ENCODE measurements at places on chromosomes 16 and 17.
A peak's percentile ranks its signal among the peaks of the same experiment; 100 is the strongest.

DNA sequence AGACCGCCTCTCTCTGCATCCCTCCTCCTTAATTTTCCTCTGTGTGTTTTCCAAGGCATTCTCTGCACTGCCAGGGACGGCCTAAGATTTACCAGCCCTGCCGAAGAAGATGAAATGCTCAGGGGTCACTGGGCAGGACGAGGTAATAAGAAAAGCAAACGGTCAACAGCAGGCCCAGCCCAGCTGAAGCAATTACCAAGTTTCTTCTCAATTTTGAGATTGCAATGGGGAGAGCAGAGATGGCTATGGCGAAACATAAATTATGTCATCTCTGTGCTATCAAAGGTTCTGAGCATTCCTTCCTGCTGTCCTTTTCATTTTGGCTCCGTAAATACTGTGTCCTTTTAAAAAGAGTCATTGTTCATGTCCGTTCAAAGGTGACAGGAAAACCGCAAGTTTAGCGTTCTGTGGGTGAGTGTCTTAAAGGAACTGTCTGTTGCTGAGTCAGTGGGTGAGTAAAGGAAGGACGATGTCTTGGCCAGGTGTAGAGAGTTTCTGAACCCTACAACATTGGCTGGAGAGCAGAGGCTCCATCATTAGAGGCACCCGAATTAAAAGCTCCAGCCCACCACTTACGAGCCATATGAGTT, 753.9 kb upstream of the EEF2KMT start:
- no peak for DNase-seq

DNA sequence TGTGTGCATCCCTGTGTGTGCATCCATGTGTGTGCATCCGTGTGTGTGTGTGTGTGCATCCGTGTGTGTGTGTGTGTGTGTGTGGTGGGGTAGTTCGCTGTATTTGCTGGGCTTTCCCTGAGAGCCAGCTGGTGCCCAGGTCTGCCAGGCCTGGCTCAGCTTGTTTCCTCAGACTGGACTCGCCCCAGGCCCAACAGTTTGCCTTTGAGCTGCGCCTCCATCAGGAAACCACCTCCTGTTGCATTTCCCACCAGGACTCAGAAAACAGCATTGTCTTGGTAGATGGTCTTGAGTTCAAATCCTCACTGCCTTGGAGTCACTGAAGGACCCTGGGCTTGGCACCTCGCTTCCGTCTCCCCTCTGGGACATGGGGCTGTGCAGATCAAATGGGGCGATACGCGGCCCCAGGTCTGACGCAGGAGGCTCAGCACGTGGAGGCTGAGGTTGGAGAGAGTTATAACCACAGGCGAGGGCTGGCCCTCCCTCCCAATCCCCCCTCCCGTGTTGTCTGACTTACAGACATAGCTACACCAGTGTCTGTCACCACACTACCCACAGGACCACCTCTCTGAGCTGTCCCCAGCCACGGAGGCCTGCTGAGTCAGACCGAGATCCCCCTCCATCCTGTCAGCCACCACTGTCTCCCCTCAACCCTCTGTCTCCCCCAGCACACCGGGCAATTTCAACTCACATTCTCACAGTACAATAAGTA, 4.7 kb downstream of the ITGAE start:
- DNase-seq, result peak; percentile 91

DNA sequence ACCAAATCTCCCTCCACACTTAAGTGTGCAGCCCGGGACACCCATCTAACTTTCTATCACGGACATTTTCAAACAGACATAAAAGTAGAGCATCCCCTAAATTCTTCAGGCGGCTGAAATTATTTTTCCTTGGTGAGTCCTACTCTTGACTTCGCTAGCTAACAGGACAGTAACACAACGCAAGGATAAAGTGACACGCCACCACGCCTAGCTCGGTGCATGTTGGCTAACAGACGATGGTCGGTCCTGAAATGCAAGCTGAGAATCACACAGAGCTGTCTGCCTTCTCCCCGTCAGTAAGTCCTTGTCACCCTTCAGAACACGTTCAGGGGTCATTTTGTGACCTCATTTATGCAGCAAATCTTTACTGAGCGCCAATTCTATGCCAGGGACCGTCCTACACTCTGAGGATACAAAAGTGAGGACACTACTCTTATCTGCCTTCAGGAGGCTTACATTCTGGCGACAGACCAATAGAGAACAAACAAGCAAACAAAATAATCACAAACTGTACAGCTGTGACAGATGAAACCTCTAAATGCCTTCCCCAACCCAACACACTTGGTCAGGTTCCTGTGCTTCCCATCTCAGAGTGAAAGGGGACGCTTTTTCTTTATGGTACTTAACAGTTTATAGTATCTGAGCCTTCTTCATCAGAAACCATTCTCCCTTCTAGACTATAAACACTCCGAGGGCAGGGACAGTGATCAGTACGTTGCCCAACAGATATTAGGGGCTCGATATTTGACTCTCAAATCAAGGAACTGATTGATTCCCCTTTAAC, 1.3 kb downstream of the NTAN1 start:
- no peak for DNase-seq

GRCh38 chr16:75558846-75559401, 2.9 kb upstream of the TMEM231 start:
- DNase-seq, result no peak

DNA sequence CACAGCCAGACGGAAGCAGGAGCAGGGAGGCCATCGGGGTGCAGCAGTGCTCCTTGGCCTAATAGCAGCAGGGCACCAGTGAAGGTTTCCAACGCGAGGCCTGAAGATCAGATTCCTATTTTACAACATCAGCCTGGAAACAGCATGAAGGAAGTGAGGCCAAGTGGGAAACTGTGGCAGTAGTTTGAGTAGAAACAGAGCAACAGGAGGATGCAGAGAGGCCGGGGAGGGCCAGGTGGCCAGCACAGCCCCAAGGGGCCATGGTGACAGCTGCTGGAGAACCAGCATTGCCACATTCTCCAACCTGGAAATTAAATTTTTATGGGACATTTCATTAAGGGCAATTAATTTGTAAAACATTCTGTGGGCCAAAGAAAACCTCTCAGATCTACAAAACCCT, 3.4 kb upstream of the ANKRD11 start:
- DNase-seq, result no peak

DNA sequence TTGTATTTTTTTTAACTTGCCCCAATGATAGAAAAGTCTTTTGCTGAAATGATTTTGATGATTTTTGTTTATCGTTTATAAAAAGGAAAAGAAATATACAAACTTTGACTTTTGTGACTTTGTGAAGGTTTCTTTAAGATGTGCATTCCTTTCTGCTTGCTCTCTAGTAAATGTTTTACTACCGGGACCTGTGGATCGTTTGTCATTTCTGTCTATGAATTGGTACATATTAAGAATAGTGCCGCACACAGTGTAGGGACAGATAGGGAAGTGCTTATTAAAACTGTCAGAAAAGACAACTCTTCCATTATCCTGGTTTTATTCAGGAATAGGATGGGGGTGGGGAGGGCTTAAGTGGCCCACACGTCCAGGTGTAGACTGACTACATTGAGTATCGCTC, 8.1 kb upstream of the PSMC5 start:
- DNase-seq, result no peak

GRCh38 chr16:72021043-72021442, 12.5 kb downstream of the DHODH start:
- no peak for DNase-seq

- DNase-seq, result no peak
Measured at GRCh38 chr17:79174905-79175856, 100.6 kb downstream of the ENGASE start.

- no peak for DNase-seq
Measured at GRCh38 chr16:48131201-48131935, 24.4 kb downstream of the ABCC12 start.

All from GM13976 (cell line).